ENCODE measurements at places on chromosomes 2 and 18.

GRCh38 chr2:181683518-181684453, 3.5 kb upstream of the NEUROD1 start:
- no peak for DNase-seq

GRCh38 chr2:226048611-226049010, 649.1 kb downstream of the NYAP2 start:
- no peak for DNase-seq

DNA sequence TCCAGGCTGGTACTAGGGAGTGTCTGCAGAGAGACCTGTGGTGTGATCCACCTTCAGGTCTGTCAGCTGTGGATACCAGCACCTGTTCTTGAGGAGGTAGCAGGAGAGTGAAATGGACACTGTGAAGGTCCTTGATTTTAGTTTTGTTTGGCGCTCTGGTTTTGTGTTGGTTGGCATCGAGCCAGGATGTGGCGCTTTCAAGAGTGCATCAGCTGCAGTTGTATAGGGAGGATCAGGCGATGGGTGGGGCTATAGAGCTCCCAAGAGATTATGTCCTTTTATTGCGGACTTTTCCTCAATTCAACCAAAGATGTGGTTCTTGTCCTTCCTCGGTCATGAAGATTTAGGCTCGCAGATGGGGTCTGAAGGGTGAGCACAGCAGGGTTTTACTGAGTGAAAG, 37.5 kb downstream of the SLC39A10 start:
- DNase-seq = no peak

- no peak for DNase-seq
Observed at GRCh38 chr2:173943738-173944137, 21.4 kb downstream of the SP3 start.

GRCh38 chr18:7592305-7593071, 25.4 kb downstream of the PTPRM start:
- no peak for DNase-seq

DNA sequence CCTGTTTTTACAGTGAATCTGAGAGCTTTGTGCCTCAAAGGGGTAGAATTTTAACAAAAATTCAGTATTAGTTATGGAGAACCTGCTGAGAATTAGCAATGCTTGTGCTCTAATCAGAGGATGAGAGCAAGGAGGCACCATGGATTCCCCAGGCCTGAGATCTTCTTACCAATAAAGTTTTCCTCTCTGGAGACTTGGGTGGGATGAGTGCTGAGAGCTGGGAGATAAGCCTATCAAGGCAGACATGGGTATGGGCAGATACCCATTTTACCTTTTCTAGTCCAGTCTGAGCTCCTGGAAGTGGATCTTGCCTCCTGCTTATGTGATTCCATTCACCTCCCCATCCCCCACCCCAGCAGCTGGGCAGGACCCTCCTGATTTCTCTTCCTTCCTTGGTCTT, 53.9 kb downstream of the BMP10 start:
- no peak for DNase-seq

- DNase-seq = no peak
Observed at GRCh38 chr2:46719487-46719886, 196.1 kb downstream of the MCFD2 start.

DNA sequence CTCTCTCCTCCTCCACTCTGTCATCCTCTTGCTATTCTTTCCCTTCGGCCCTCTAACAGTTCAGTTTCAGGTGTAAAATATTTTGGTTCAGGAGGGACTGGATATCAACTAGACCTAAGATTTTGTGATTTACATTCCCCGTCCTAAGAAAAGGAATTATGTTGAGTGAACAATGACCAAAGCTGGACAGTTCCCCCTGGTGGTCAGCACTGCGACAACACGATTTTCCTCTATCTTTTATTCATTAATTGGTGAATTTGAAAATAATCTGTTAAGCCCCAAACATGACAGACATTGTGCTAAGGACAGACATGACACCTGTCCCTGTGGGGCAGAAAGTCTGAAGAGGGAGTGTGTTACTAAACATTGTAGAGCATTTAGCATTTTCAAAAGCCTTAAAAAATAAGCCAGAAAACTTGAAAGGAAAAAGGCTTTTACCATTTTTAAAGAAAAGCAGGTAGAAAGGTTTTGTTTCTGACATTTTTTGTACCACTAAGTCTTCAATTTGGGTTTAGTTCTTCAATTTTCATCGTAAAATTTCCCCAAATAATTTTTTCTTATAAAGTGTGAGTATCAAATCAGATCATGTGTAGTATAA, 28.4 kb upstream of the GTF2A1L start:
- DNase-seq = no peak

DNA sequence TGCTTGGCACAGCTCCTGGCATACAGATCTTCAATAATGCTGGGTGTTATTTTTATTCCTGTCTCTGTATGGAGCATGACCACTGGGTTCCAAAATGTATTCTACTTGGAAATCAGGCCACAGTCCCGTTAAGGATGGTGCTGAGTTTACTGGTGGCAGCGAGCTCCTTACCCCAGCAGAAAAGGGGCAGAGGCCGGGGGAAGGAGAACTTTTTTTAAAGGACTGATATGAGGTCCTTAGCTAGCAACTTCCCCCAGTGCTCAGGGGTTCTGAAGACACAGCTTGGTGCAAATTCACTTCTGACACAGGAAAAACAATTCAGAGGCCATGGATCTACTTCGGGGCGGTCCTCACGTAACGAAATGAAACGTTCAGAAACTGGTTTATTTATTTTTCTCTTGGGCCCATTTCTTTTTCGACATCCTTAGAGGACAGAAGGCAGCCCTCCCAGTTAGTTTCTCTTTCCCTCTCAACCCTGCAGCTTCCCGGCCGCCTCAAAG, 872 bp downstream of the RDH14 start:
- no peak for DNase-seq

- no peak for DNase-seq
Observed at GRCh38 chr18:71370671-71371445, 1082.0 kb downstream of the SOCS6 start.

DNA sequence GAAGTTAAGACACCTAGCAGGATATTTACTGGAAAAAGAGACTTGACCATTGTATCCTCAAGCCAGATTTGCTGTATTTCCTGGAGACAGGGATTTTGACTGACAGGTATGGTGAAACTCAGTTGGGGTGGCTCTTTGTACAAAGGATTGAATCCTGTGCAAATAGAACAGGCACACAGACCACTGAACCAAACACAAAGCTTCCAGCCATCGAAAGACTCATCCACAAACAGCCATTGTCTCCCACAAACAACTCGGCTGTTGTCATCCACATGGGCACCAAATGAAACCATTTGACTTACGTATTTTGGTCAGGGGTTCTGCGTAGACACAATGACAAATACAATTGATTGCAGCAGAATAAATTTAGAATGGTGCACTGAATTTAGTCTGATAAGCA, 15.9 kb downstream of the RNF152 start:
- no peak for DNase-seq

DNA sequence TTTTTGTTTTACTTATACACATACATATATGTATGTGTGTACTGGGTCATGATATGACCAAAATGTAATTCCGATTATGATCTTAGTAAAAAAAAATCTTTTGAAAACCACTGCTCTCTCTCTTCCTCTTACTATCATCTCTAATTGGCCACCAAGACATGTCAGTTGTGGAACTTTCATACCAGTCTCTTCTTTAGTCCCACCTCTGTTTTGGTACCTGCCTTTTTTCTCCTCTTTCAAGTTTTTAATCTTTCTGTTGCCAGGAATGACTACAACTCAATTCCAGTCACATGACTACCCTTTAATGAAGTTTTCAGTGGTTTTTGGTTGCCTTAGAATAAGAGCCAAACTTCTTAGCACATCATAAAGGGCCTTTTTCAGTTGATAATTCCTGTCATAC, 17.1 kb downstream of the RBM44 start:
- DNase-seq = no peak

DNA sequence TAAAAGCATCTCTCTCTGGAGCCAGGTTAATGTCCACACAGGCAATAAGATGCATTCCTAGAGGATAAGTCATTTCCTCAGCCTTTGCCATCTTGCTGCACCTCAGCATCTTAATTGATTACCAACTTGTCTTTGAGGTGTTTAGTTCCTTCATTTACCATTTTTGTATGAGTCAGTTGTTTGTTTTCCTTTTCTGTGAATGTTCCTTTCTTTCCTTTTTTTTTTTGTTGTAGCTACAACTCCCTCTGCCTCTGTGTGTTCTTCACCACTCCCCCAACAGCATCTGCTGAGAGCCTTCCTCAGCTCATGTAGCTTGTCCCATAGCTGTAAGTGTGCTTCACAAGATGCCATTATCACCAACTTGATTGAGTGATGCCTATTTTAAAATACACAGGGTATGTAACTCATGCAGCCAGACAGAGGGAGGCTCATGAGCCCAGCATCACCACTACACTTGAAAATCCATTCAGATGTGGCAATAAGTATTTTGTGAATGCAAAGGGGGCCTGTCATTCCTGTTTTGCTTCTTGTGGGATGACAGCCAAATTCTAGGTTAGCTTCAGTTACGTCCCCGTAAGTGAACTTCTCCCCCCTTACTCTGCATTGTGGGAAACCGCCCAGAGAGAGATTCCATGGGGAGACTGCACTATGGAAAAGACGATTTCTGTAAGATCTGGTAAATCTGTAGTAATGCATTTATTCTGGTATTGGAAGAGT, 315.9 kb upstream of the ZEB2 start:
- DNase-seq = no peak

GRCh38 chr2:174076040-174076439, 110.9 kb upstream of the SP3 start:
- DNase-seq = no peak

DNA sequence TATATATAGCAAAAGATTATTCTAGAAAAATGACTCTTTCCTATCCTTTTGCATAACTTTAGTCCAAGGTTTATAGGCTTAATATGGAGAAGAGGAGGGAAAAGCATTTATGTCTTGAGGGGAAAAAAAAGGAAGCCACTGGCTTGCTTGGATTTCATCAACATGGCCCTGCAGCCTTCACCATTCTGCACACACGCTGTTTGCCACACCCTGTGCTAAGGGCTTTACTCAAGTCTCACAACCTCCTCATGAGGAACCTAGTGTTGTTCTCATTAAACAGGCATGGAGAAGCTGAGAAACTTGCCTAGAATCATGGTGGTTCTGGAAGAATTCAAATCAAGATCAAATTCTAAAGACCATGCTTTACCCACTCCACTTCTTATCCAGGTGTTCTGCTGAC, 117.3 kb upstream of the TTC39C start:
- DNase-seq = no peak

- DNase-seq = no peak
Observed at GRCh38 chr2:63862806-63863205, 21.1 kb downstream of the UGP2 start.

GRCh38 chr2:69311024-69311416, 76.0 kb downstream of the GFPT1 start:
- DNase-seq = no peak

DNA sequence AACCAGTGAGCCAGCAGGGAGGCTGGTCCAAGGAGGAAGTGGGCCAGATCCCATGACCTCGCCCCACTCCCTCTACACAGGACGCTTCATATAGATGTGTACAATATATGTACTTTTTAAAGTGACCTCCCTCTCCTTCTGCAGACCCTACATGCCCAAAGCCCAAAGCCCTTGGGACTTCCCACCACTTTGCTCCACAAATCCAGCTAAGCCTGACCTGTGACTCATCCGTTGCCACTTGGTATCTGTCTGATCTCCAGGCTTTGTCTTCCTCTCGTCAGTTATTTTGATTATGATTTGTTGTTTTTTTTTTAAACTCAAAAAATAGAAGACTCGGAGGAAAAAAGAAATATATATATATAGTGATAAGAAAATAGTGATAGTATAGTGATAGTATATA, 470.8 kb downstream of the KCNJ3 start:
- DNase-seq = no peak

- DNase-seq = no peak
Observed at GRCh38 chr2:62267696-62268095, 71.8 kb downstream of the B3GNT2 start.

- DNase-seq = no peak
Observed at GRCh38 chr2:231263118-231263831, 64.8 kb downstream of the ARMC9 start.

- DNase-seq = no peak
Observed at GRCh38 chr18:24023185-24023814, 8.7 kb downstream of the TTC39C start.

DNA sequence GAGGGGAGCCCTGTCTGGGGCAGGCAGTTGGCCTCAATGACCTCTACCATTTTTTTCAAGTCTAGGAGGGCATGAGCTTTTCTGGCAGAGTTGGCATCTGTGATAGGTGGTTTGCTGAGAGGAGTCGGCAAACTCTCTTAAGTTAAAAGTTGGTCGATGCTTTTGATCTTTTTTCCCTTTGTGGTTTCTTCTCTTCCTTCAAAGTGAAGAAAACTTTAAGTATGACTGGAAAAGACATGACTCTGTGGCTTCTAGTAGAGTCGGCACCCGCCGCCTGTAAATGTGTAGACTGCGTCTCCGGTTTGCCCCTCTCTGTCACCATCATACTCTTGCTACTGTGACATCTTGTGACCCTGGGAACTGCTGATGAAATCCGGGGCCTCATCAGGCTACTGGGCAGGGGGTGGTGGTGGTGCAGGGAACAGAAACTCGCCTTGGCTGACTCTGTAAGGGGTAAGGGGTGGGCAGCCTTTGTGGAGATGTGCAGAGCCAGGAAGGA, 21.1 kb downstream of the INPP5D start:
- no peak for DNase-seq

DNA sequence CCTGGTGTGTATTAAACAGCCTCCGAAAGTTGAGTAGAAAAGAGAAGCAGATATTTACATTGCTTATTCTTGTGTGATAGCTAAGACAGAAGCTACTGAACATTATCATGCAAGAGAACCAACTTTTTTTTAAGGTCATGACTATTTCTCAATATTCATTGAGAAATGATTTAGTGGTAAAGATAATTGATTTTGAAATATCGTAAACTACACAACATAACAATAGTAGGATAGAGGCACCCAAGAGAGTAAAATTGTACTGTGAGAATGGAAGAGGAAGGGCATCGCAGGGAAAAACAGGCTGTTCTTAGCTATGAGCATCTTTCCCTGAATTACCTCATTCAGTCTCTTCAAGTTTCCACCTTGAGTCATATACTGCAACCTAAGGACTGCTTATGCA, 25.2 kb downstream of the HRH4 start:
- DNase-seq = no peak
